ENCODE measurements at places on chromosomes 6 and 20.
A peak's percentile ranks its signal among the peaks of the same experiment; 100 is the strongest.

- DNase-seq = no peak
Measured at GRCh38 chr20:37501940-37502339, 19.1 kb upstream of the NNAT start.

GRCh38 chr6:32087574-32088486 is 21.3 kb downstream of the TNXB start:
- DNase-seq = peak; percentile 78

GRCh38 chr6:104788400-104788799 is 71.3 kb downstream of the HACE1 start:
- no peak for DNase-seq

DNA sequence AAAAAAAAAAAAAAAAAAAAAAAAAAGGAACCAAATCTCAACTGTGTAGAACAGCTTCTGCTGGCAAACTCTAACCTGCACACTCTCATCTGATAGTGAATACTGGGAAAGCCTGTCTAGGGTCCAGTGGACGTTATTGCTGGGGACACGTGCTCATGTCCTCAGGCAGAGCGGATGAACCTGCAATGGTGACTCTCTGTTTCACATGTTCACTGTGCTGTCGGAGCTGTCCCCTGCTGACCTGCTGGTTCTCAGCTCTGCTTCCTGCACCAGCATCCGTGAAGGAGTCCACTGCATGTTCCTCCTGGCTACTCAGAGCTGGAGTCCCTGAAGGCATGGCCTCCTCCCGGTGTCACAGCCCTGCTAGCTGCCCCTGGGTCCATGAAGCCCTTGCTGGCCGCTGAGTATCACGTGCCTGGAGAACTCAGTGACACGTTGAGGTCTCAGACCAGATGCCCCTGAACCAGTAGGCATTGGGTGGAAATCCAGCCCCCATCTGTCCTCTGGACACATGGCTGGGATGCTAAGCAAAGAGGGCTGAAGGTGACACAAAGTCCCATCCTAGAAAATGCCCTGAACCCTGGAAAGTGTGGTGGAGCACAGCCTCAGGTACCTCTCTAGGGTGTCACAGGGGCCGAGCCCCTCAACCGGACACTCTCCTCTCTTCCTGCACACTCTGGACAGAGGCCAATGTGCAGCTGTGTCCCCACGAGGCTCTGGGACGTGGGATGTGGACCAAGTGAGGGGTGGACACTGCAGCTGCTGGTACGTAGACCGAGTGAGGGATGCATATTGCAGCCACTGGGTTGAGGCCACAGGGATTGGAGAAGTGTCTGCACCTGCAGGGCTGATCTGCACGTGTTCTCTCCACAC is 54.9 kb upstream of the FRMD1 start:
- DNase-seq = no peak

- DNase-seq = no peak
Measured at GRCh38 chr6:84489598-84489997, 262.2 kb upstream of the CEP162 start.

- no peak for DNase-seq
Measured at GRCh38 chr6:31336896-31337496, 20.0 kb downstream of the HLA-B start.

DNA sequence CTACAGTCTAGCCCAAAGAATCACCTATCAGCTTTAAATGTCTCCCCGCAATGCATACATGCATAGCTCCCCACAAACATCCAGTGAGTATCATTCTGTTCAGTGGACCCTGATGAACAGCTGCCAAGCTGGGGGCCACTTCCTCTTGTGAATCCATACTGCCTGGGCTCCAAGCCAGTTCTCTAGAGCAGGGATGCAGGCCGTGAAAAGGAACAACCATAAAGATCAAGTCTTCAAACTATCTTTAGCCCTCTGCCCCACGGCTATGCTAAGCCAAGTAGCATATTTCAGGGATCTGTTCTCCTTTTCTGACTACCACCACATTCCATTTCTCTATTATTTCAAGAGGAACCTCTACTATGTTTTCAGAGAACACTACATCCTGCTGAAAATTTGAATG is 191.7 kb upstream of the BTBD3 start:
- no peak for DNase-seq

GRCh38 chr20:46312075-46312944 is 4.0 kb upstream of the CDH22 start:
- peak; percentile 18 for DNase-seq

GRCh38 chr6:14747881-14748520 is 497.9 kb upstream of the JARID2 start:
- DNase-seq = no peak

GRCh38 chr20:21102603-21103311 is 3.4 kb downstream of the LINC00237 start:
- DNase-seq = peak; percentile 34

DNA sequence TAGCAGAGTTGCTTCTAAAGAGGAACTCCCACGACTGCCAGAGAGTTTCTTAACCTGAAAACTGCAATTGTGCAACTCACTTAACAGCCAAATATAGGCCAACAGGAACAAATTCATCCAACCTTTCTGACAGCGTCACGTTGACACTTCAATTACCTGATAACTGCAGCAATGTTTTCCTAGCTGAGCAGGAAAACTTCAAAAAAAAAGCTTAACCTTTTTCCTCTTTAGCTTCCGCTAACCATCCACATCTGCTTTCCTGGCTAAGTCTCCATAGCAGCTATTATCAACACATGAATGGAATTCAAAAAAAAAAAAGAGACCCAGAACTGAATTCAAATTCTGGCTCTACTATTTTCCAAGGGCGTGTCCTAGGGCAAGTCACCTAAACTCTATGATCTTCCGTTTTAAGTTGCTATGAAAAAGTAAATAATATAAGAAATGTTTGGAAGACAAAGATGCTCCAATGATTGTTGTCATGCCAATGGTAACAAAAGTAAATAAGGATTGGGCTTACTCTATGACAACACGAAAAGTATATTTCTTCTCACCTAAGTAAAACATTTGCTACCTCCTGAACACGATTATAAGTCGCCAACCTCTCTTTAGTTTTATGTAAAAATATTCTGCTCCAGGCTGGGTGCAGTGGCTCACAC is 524.6 kb upstream of the JARID2 start:
- DNase-seq = no peak

DNA sequence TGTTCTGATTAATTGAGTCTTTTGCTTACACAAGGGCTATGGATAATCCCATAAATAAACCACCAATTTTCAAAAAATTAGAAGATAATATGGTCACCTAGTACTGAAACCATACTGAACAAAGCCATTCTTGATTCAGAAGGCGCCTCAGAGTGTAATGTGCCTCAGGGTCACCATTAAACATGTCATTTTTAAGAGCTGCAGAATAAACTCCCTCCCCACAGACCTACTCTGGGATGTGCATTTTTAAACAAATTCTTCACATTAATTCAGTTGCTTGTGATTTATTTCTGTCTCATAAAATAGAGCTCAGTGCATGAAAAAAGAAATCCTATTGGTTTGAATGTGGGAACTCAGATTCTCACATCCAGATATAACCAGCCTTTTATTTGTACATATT is 202.1 kb upstream of the HEY2 start:
- DNase-seq = no peak

DNA sequence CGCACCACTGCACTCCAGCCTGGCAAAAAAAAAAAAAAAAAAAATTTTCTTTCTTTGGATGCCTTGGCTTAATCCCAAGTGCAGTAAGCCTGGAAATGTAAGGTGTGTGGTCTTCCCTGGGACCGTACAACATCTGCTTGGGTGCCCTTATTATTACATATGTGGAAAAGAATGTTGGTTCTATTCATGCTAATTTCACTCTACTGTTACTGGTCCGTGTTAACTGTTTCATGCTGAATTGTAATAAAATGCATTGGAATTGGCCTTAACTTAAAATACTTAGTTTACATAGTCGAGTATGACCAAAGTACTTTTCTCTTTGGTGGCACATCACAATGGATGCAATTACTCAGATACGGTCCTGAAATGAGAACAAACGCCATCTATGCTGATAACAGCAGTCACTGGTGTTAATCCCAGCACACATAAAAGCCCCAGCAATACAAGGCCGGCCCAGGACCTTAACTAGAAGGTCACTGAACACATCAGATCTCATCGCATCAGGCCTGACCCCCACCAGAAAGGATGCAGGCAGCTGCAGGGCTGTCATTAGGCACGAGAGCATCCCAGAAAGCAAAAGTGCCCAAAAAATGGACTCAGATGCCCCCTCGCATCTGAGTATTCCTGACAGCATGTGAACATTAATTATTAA is 1.2 kb downstream of the SERPINB6 start:
- DNase-seq = no peak

GRCh38 chr20:46973766-46974165 is 79.1 kb downstream of the EYA2 start:
- no peak for DNase-seq

DNA sequence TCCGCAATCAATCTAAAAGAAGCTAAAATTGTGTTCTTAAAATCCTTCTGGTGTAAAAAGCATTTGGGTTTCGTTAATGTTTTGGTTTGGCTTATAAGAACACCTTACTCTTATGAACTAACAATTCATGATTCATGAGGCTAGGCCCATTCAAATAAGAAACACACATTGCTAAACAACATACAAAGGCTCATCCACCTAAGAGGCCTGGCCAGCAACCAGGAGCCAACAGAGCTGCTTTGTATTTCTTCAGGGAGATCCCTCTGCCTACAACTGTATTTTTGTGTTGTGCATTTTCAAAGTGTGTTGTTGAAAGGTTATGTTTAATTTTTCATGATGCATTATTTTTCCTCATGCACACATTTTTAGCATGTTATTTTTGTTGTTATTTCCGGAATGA is 98.6 kb downstream of the PTPRK start:
- no peak for DNase-seq

DNA sequence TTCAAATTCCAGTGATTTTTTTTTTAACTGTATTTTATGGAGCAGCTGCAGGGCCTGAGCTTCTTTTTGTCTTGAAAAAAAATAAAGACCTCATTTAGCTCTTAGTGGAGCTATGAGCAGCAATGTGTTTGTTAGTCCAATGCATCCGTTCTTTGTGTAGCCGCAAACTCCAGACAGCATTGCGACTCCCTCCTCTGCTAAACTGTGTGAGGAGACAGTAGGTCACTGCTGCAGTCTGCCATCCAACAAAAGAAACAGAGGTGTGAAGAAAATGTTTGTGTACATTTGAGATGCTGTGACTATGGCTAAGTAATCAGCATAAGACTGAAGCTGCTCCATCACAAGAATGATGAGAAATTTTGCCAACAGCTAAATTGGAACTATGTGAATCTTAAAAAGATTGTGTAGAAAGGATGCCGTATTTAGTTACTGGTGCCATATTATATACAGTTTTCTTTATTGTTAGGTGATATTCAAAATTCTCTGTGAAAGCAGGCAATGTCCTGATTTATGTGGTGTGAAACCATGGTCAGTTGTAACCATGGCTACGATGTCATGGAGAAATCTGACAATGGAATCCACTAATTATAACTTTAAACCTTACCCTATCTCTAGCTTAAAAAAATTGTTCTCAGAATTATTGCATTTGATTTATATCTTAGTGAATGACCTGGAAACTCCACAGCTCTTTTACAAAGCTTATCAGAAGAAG is 428.8 kb upstream of the EPHA7 start:
- no peak for DNase-seq

- DNase-seq = no peak
Measured at GRCh38 chr20:53468587-53468986, 125.1 kb downstream of the ZNF217 start.

DNA sequence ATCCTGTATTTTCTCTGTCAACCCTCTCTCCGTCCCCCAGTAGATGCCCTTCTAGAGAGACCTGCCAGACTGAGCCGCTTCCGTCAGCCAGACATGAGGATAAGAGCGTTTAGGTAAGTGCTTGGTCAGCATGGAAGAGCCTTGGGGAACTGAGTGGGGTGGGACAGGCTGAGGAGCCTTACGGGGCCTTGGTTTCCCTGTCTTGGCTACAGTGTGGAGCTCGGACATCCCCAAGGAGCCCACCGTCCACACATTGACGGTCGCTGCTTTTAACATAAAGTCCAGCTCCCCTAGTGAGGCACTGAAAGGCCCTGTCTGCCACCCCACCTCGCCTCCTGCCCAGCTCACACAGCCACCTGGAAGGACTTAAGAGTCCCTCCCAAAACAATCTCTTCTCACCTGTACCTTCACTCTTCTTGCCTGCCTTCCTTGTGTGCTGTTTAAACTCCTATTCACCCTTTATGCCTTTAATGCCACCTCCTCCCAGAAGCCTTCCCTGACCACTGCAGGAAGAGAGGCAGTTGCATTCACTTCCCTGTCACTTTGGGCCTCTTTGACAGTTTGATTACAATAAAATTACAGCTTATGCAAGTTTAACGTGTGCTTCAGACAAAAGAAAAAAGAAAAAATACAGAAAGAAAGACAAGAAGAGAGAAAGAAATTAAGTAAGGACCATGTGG is 42.3 kb downstream of the PDYN start:
- DNase-seq = no peak

GRCh38 chr20:41360831-41361756 is 5.5 kb downstream of the EMILIN3 start:
- no peak for DNase-seq

- no peak for DNase-seq
Measured at GRCh38 chr6:145025488-145025887, 709.8 kb downstream of the EPM2A start.

DNA sequence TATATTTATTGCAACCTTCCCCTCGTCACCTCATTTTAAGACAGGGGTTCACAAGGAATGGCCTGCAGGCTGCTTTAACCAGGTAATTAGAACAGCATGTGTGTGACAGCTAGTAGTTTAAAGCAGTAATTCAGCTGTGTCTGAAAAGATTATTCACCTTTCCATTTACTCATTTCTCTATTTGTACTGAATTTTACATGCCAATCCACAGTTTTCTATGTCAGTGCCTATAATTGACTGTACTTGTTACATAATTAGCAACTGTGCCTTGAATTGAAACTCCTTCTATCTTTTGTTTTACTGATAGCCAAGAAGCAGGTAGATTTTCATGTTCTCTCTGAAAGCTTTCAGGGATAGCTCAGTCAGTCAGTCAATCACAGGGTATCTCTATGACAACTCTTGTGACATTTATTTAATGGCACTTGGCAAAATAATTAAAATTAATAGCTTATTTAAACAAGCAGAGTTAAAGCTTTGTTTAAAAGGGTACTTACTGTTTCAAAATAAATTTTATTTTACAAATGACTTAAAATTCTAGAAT is 214.0 kb downstream of the ZFAND3 start:
- no peak for DNase-seq

DNA sequence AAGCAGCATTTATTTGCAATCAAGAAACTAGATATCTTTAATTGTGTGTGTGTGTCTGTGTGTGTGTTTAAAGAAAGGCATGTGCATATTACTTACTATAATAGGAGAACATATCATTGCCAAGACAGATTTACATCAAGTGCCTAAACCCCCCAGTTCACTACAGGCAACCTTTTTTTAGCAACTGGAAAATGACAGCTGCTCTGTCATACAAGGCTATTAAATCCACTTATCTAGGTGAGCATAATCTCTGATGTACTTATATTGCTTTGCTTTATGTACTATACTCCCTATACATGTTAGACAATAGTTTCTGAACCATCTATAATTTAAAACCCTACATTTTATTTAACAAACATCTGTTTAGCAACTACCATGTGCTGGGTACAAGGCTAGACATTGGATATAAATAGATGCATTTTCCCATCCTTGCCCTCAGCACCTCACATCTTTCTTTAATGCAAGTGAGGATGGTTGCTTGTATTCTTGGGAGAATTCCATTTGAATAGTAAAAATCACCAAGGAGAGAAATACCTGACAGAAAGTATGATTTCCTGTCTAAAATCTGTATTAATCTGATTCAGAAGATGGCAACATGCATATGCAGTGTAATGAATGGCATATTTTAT is 398.3 kb downstream of the LAMA2 start:
- DNase-seq = no peak

All from activated naive CD8-positive, alpha-beta T cell treated with anti-CD3 and anti-CD28 coated beads, Interleukin-2, amount 50 U/mL, for 24 hours (primary cell).